Fibroblast of skin of left biceps (primary cell): ENCODE measurements at places on chromosomes 2 and 18.

- DNase-seq: no peak
Observed at GRCh38 chr18:2850816-2851215, 4.0 kb downstream of the EMILIN2 start.

DNA sequence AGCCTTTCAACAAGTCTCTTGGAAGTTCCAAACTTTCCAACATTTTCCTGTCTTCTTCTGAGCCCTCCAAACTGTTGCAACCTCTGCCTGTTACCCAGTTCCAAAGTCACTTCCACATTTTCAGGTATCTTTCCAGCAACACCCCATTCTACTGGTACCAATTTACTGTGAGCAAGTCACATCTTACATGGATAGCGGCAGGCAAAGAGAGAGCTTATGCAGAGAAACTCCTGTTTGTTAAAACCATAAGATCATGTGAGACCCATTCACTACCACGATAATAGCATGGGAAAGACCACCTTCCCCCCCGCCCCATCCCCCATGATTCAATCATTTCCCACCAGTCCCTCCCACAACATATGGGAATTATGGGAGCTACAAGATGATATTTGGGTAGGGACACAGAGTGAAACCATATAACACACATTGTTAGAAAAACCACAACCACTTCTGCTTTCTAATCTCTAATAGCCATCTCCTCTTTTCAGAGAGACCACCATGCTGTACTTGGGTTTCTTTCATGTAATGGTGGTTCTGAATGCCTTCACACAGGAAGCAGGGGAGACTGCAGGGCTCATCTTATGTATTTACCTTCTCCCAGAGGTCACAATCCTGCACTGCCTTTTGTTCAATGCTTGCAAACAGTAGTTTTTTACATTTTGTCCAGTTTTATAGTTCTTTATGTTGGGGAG lies 46.0 kb upstream of the CALCRL start:
- DNase-seq: no peak

DNA sequence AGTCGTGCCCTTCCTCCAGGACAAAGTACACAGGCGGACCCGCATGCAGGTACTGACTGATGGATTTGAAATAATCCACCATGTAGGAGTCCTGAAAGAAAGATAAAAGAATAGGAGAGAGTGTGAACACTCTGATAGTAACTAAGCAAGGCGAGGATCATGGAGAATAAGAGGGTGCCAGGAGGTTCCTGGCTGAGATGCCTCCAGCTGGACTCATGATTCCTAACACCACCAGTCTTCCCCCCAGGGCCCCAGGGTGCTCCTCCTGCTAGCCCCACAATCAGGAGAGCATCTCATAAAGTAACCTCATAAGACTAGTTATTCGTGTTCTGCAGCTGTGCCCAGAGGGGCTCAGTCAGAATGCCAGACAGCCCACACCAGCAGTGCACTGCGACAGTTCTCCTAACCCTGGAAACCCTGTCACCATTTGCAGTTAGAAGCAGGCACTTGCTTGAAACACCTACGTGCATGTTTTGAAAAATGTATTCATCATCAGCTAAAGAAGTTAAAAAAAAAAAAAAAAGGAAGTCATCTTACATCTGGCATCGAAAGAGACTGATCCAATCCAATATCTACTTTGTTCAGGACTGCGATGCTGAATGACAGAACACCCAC lies 36.7 kb downstream of the RMC1 start:
- no peak for DNase-seq

DNA sequence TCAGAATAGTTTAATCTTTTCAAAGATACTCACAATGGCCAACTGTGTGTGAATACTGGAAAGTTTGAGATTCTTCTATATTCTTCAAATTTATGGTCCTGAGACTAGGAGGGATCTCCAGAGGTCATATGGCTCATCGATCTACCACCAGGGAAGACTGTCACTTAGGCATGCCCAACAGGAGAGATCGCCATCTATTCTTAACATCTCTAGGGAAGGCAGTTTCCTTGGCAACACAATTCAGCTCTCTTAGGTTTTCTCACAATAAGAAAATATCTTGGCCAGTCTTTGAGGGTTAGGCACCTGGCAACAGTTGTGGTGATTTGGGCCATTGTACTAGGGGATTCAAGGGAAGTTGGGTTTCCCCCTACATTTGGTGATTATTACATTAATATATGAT lies 107.2 kb downstream of the GALNT3 start:
- DNase-seq: no peak

- no peak for DNase-seq
Observed at GRCh38 chr2:241224018-241224850, 35.8 kb downstream of the ANO7 start.

- DNase-seq: no peak
Observed at GRCh38 chr18:634551-635045, 22.9 kb upstream of the TYMS start.

- peak; percentile 66 for DNase-seq
Observed at GRCh38 chr2:189829102-189829833, 45.0 kb downstream of the PMS1 start.

DNA sequence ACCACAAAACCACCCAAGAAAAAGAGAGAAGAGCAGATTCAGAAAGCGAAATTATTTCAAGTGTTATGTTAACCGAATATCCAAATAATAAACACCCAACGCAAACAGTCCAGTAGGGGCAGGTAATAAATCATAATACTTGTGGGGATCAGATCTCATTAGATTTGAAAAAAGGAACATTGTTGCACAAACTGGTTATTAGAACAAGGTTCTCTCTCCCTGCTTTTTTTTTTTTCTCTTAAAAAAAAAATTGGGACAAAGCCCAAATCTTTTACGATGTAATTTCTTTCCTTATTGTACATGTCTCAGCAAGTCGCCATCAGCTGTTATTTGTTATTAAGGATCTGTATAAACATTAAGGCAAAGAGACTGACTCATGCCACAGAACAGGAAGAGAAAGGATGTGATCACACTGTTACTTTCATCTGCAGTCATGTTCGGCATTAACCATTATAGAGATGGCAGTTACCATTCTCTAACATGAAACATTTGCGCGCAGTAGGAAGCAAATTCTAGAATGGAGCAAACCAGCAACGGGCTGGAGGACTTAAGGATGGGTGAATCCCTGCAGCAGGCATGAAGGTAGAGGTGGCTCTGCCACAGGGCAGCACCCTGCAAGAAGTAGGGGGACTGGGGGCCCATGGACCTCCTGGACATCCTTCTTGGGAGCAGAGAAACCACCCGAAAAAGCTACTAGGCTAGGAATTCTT lies 42.0 kb downstream of the EPHA4 start:
- peak; percentile 63 for DNase-seq

DNA sequence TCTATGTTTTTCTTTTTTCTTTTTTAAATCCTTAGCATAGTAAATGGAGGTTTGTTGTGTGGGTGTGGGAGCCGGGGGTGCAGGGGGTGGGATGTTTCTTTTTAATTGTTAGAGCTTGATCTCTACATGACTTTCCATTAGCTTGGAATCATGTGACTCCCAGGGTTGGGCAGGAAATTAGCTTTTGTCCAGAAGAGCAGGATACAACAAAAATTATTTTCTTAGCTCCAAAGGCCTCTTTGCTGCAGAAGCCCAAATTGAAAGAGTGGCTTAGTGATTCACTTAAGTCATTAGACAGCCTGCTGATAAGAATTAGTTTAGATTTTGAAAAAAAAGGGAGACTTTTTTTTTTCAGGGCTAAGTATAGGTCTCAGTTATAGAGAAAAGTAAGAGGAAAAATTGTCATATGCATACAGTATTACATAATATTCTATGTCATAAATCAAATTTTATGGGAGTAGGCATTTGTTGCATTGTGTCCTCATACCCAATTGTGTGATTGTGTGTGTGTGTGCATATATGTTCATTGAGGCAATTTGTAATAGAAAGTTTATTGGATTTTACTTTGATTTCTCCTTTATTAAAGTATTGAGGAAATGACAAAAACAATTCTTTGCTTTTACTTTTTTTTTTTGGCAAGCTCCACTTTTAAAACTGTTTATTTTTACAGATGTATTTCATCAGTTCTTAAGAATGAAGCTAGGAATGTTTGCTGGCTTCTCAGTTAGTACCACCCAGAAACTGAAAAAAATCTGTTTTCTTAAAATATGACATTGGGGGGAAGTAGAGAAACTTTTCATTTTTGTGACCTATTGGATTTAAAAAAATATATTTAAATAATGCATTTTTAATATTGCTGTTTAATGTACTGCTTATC lies 47.4 kb downstream of the TSPYL6 start:
- DNase-seq: no peak

- DNase-seq: no peak
Observed at GRCh38 chr2:177123048-177123447, 89.5 kb upstream of the HNRNPA3 start.

- no peak for DNase-seq
Observed at GRCh38 chr2:205701509-205701908, 19.2 kb downstream of the NRP2 start.

DNA sequence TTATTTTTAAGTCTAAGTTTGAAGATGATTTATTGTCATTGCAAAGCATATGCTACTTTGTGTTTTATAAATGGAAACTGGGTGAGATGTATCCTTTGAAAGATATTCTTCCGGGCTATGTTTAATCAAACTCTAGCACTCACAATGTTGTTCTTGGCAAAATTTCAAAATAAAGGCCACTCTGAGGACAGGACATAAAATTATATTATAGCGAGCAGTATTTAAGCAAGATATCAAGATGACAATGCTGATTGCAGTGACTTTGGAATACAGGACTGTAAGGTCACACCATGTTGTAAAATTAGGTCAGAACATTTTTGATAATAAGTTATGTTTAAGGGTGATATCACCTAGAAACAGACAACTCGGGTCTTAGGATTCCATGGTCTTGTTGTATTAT lies 14.2 kb downstream of the RPRM start:
- DNase-seq: no peak

- no peak for DNase-seq
Observed at GRCh38 chr2:108607706-108608301, 73.5 kb downstream of the LIMS1 start.

DNA sequence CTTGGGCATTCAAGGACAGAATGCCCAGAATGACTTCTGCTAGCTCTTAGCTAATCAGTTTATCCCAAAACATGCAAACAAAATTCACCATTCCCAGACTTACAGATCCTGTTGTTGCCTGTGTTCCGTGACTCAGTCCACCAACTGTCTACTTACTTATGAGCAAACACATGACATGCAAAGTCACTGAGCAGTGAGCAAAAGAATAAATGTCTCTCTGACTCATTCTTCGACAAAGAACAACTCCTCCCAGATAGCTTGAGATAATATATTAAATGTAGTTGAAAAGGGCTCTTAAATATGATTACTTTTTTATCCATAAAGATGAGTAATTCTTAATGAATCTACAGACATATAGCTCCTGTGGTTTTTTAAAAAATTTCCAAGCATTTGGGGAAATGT lies 9.0 kb upstream of the CREG2 start:
- peak; percentile 83 for DNase-seq
